ENCODE measurements at places on chromosomes 4 and X.

DNA sequence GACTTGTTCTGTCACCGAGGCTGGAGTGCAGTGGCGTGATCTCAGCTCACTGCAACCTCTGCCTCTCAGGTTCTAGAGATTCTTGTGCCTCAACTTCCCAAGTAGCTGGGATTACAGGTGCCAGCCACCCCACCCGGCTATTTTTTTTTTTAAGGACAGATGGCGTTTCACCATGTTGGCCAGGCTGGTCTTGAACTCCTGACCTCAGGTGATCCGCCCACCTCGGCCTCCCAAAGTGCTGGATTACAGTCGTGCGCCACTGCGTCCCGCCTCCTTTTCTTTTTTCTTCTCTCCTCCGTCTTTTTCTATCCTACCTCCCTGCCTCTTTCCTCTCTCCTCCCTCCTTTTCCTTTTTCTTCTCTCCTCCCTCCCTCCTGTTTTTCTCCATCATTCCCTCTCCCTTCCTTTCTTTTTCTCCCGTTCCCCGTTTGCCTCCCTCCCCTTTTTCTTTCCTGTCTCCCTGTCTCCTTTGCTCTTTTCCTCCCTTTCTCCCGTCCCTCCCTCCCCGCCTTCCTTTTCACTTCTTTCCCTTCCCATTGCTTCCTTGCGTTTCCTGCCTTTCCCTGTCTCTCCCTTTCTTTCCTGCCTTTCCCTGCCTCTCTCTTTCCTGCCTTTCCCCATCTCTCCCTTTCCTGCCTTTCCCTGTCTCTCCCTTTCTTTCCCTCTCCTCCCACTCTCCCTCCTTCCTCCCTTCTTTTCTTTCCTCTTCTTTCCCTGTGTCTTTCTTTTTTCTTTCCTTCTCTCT lies 2.1 kb upstream of the SLC25A6 start:
- no peak for DNase-seq

DNA sequence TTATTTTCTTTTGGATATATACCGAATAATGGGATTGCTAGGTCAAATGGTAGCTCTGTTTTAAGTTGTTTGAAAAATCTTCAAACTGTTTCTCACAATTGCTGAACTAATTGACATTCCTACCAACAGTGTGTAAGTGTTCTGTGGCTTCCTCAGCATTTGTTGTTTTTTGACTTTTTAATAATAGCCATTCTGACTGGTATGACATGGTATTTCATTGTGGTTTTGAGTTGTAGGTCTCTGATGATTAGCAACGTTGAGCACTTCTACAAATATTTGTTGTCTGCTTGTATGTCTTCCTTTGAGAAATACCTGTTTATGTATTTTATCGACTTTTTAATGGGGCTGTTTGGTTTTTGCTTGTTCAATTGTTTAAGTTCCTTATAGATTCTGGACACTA lies 680.1 kb upstream of the GRIA3 start:
- no peak for DNase-seq

DNA sequence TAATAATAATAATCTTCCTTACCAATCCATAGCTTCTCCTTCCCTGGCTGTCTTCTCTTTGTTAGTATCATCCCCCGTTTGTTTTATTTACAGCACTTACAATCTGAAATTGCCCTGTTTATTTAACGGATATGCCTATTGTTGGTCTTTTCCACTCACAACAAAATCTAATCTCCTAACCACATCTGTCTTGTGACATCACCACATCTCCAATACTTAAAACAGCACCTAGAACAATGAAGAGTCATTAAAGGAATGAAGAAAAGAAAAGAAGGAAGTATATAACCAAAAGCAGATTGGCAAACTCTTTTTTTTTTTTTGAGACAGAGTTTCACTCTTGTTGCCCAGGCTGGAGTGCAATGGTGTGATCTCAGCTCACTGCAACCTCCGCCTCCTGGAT lies 38.7 kb upstream of the JADE1 start:
- no peak for DNase-seq

- no peak for DNase-seq
Measured at GRCh38 chr4:86561256-86561655, 32.9 kb upstream of the PTPN13 start.
